Fibroblast of lung (primary cell): ENCODE measurements at places on chromosomes 5 and 9. TPM values are rescaled to one million over a fixed set of nuclear protein-coding genes. Genes with fewer than 3 reads are reported as not detected.
A peak's percentile ranks its signal among the peaks of the same experiment; 100 is the strongest.

GABBR2 gene
- total RNA-seq: under 0.01 and 0.33 TPM in 2 replicates

DNA sequence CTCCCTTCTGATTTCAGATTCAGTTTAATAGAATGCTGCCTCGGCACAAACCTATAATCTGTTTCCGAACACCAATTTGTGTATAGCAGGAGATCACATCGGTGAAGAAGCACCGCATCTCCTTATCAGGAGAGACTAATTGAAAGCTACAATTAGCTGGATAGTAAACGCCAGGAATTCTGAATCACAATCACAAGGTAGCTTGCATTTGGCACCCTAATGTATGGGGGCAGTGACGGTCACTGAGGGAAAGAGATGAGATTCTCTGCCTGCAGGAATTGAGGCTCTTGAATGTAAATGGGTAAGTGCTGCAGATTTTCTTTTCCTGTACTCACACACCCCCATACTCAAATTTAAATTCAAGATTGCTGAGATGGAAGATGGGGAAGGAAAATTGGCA is 373.6 kb upstream of the ZNF608 start:
- no peak for DNase-seq

DNA sequence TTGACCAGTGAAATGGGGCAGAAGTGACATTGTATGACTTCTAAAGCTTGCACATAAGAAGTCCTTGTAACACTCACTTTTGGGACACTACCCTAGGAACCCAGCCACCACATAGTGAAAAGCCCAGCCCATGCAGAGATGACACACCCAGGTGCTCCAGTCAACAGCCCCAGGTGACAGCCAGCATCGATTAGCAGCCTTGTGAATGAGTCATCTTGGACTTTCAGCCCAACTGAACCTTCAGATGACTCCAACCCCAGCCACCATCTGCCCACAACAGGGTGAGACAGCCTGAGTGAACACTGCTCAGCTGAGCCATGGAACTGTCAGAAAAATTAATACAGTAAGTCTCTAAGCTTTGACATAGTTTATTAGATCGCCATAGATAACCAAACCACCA is 458.6 kb downstream of the ZSWIM6 start:
- DNase-seq: no peak

- peak; percentile 29 for DNase-seq
Observed at GRCh38 chr5:170523142-170523551, 19.3 kb downstream of the KCNIP1 start.

- DNase-seq: no peak
Observed at GRCh38 chr5:55072666-55073065, 29.8 kb upstream of the GZMA start.

IFNA17 gene
- not detected in 2 replicates for total RNA-seq

PCDHA8 gene
- under 0.01 and 0.33 TPM in 2 replicates for total RNA-seq

- no peak for DNase-seq
Observed at GRCh38 chr5:159657771-159658170, 258.5 kb upstream of the ADRA1B start.

SNCAIP gene
- 4.1 and 5.1 TPM in 2 replicates for total RNA-seq

DNA sequence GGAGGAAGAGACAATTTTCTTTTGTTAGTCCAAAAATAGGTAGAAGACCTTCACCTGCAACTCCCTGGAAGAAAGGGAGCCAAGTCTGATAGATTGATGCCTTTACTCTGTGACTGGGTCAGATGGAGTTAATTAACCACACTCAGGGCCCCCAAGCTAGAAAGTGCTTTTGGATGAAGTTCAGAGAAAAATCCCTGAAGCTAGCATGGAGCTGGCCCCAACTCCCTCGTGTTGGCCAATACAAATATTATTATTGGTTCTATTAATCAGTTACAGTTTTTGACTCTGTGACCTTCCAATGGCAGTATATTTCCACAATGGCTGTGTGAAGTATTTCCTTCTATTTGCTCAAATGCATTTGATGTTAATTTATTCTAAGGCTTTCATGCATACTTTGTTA is 1753.5 kb downstream of the EFNA5 start:
- no peak for DNase-seq

PCDHA13 gene
- total RNA-seq: under 0.01 and 0.33 TPM in 2 replicates

DNA sequence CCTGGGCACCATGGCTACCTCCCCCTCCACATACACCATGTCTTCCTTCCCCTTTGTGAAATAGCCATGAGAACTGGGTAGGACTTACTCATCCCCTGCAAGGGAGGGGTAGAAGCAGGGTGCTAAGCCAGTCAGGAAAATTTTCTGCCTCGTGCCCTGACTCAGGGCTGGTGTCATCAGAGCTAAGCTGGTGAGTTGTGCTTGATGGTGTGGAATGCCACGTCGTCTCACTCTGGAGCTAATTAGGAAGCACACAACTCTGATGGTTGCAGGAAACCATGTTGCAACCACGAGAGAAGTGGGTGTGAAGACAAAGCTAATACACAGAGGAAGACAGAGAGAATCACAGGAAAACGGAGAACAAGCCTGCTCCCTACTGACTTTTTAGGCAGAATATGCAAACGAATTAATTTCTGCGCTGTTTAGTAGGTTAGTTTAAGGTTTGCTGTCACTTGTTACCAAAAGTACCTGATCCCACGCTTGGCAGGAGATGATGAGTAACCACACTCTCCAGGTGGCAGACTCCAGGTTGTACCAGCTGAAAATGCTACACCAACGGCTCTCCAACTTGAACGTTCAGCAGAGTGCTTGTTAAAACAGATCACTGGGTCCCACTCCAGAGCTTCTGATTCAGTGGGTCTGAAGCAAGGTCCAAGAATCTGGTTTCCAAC is 54.5 kb downstream of the STK10 start:
- peak; percentile 64 for DNase-seq

DNA sequence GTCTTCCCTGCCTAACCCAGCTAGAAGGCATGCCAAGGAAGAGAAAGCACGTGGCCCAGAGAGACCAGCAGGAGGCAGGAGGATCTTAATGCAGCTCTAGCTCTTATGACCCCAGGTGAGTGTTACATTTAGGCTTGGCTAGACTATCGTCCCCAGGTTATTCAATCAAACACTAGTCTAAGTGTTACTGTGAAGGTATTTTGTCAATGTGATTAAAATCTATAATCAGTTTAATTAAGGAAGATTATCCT is 483.7 kb downstream of the BNC2 start:
- DNase-seq: no peak

DNA sequence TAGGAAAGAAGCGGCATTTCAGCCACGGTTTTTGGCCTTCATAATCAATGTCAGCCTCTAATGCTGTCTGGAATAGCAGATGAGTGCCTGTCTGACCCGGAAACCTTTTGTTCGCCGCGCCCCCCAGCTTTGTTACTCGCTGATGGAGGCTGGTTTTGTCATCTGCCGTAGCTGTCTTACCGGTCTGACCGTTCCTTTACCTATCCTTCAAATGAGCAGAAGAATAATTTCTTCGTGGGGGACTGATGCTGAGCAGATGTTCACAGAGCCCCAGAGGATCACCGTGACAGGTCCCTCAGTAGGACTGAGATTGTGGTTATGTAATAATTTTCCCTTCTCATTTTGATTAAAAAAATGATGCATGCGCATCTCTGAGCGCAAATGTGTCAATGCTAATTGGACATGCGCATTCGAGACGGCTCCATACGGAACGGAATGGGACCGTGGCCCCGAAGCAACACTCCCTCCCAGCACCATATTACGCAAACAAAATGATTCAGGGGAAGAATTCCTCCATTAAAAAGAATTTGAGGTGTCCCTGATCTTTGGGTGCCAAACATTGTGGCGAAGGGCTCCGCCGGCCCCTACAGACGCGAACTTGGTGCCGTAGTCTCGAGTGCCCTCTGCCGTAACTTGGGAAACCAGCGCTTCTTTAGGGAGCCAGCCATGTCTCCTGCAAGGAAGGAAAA is 27.6 kb downstream of the TLX3 start:
- DNase-seq: peak; percentile 73

CLIC3 gene
- 1.3 and 3.5 TPM in 2 replicates for total RNA-seq

- DNase-seq: no peak
Observed at GRCh38 chr5:56463944-56464571, 230.9 kb upstream of the ANKRD55 start.
